Eye (tissue), 1 donor: ENCODE measurements at places on chromosomes 2 and 18.
A peak's percentile ranks its signal among the peaks of the same experiment; 100 is the strongest.

- no peak for DNase-seq
Measured at GRCh38 chr2:68371581-68371980, 6.5 kb downstream of the PLEK start.

DNA sequence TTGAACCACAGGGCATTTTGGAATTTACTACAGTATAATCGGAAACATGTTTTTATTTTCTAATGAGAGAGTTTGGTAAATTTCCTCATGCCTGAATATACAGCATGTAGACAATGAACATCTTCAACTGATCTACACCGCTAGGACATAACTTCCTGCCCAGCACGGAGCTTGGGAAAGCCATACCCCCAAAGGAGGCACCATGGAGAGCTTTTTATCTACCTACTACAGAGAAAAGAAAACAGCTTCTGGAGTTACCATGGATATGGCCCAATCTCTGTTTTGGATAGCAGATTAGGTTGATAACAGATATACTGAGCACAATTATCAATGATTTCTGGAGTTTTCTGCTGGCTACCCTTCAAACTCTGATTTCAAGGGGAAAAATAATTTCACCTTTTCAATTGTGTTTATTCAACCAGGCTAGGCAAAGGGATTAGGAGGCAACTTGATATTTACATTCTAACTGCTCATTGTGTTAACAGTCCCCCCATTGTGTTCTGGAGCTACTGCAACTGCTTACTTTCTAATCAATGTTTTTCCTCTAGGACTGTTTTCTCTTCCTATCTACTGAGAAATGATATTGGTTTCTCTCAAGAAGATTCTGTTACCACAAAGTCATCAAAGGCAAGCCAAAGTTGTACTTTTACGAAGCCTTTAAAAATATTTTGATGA is 123.0 kb upstream of the ARHGAP28 start:
- DNase-seq: no peak

- no peak for DNase-seq
Measured at GRCh38 chr2:70570041-70570661, 16.5 kb upstream of the TGFA start.

DNA sequence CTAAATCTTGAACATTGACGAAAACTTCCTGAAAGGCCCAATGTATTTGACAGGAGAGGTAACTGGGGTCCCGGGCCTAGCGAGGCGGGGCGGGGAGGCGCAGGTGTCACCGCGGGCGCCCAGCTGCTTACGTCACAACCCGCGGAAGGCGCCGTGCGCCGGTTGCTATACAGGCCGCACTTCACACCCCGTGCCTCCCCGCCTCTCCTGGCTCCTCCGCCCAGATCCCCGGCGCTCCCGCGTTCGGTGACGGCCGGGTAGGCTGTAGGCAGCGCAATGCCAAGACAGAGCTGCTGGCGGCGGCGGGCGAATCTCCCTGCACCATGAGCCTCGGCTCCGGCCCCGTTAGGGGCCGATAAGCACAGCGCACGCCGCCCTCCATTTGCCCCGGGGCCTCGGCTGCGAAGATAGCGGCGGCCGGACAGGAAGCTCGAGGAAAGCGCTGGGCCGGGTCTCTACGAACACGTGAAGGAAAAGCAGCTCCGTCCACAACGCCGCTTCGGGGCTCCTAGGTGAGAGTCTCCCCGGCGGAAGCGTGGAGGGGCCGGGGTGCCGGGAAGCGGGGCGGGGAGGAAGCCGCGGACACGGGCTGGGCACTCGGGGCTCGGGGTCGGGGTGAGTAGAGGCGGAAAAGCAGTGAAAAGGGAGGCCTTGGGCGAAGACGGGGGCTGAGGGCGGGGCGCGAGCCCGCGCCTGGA is at the start of gene RNF138:
Gene RNF138 (plus strand): TSS at position 151 of the 698 bp plus-strand sequence. CDS start 903 bp downstream, outside the sequence.
- DNase-seq: peak; percentile 94

DNA sequence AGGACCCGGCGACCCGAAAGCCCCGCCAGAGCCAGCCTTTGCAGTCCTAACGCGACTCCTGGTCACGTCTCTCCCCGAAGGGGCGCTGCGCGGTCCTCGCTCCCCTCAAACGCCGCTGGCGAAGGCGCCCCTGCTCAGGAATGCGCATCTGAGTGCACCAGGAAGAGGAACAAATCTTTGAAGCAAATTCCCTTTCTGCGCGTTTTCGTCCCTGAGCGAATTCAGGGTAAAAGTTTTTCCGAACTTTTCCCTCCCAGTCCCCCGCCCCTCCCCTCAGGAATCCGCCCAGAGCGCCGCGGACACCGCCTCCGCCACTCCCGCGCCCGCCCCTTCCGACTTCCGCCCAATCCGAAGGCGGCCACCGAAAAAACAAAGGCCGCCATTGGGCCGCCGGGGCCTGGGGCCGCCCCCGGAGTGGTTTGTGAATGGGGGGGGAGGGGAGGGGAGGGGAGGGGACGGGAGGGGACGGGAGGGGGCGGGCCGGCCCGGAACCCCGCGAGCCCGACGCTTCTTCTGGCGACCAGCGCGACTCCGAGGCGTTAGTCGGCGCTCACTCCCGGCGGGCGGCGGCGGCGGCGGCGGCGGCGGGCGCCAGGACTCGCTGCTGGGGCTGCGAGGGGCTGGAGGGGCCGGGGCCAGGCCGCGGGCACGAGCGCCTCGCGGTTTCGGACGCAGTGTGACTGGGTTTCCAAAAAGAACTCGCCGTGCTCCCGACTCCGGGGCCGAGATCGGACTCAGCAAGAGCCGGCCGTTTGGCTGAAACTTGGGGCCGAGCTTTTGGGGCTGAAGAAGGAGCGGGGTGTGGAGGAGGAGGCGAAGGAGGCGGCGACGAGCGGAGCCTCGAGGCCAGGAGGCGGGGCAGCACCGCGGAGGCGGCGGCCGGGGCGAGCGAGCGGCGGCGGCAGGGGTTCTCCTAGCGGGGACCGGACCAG is at the start of gene FZD7:
Gene FZD7 (plus strand): TSS at position 539 of the 932 bp plus-strand sequence. CDS start 793 bp downstream, outside the sequence.
- DNase-seq: peak; percentile 96

GRCh38 chr18:32803568-32803967 is 30.7 kb upstream of the KLHL14 start:
- DNase-seq: peak; percentile 90

DNA sequence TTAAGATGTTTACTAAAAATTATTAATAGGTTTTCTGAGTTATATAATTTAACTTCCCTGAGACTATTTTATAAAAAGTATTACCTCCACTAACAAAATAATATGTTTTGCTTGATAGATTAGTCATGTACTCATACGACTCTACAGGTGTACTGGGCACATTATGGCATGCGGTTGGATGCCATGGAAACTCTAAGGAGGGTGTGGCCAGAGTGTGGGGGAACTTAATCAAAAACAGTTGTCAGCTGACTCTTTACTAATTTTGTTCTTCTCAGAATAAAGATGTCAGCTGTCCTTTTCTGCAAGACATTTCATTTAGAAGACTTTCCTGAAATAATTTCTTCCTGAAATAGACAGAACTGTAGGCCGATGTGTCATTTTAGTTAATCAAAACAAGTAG is 228.3 kb upstream of the SIX3 start:
- DNase-seq: no peak

GRCh38 chr2:54497763-54498680 is 41.9 kb downstream of the SPTBN1 start:
- no peak for DNase-seq

- no peak for DNase-seq
Measured at GRCh38 chr2:230664128-230664527, 48.5 kb upstream of the CAB39 start.

DNA sequence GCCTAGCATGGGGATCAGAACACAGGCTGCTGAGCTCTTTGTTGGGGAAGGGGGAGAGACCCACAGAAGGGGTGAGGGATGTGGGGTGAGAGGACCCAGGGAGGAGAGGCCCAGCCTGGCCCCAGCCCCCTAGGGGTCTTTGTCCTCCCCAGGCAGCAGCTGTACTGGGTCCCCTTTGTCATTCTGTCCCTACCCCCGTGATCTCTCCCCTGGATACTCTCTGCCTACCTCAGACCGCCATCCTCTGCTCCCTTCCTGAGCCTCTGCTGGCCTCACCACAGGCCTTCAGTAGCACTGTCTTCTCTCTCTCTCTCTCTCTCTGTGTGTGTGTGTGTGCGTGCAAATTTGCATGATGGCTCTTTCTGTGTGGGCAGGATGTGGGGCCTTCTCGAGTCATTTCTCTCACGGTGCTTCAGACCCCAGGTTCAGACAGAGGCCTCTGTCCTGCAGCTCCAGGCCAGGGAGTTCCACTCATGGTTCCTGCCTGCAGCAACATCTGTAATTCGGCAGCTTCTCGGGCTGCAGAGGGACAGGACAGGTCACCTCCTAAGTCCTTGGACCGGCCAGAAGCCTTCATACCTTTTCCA is 1.4 kb downstream of the PSD4 start:
- peak; percentile 54 for DNase-seq

DNA sequence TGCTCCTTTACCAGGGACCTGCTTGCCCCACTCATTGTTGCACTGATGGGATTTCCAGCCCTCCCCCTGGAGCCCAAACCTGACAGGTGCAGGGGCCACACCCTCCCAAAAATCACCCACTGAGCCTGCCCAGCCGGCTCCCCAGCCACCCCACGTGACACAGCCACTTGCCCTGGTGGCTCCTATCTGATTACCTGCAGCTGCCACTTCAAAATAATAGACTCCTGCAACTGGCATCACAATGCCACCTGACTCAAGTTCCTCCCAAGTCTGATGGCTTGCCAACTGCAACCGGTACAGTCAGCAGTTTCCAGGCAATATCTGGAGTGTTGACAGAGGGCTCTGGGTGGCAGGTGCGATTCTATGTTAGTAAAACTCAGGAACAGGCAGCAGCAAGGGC is 66.2 kb downstream of the CRACDL start:
- no peak for DNase-seq

DNA sequence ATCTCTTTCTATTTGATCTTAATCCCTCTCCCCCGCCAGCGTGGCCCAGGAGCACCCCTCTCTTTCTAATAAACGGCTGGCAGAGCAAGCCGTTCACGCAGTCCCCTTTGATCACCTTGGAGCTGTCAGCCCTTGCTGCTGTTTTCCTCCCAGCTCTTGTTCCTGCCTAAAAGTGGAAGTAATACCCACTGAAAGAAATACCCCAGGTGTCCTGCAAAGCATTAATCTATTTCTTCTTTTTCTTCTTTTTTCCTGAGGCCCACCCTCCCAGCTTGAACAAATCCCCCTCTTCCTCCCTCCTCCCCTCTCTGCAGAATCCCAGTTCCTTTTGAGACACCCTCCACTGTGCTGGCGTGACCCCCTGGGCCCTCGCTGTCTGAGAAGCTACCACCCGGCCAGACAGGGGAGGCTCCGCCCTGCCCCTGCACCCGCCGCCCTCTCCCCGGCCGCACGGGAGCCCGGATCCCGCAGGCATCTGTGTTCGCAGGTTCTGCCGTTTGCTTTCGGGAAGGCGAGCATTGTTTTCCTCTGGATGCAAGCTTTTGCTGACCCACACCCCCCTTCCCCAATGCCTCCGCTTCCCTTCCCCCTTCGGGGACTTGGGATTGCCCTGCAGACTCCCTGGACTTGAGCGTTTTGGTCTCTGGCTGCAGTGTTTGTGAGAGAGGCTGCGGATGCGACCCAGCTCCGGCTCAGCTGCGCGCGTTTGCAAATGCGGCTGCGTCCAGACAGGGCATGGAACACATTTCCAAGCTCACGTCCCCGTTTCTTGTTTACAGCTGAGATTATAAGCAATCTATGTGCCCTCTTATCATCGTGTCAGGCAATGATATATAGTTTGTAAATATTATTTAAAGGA is 631.5 kb downstream of the NYAP2 start:
- DNase-seq: peak; percentile 95

GRCh38 chr2:232512602-232513001 is 7.6 kb upstream of the PRSS56 start:
- DNase-seq: peak; percentile 88

DNA sequence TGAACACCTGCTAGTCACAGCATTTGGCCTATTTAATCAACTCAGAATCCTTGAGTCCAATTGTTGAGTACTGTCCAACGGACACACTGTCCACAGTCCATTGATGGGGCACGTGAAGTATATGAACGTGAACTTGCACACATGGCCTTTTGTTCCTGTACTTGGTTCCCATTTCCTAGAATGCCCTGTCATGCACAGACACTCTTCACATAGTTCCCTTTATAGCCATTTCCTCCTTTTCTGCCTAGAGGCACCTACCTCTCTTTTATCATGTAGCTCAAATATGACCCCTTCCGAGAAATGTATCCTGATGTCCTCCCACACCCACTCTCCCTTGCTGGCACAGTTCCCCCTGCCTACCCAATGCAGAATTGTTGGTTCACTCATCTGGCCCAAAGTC is 8.7 kb upstream of the CRYGA start:
- DNase-seq: no peak

GRCh38 chr18:42525905-42526304 is 570.9 kb downstream of the PIK3C3 start:
- no peak for DNase-seq

GRCh38 chr2:212893216-212893615 is 258.2 kb downstream of the IKZF2 start:
- peak; percentile 12 for DNase-seq

DNA sequence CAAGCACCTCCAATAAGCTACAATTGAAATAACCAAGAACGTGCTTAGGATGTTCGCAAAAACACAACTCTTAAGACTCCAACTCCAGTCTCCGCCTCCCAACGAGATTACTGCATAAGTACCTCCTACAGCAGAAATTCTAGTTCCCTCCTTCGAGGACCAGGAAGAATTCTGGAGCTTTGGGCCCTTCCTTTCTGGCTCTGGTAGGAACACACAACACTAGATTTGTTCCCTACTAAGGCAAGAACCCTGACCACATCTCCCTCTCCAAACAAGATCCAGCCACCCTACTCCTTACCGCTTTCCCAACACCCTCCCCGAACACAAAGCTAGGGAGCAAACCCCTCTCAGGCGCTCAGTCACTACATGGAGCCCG is 721 bp downstream of the ADAM17 start:
- DNase-seq: peak; percentile 84

DNA sequence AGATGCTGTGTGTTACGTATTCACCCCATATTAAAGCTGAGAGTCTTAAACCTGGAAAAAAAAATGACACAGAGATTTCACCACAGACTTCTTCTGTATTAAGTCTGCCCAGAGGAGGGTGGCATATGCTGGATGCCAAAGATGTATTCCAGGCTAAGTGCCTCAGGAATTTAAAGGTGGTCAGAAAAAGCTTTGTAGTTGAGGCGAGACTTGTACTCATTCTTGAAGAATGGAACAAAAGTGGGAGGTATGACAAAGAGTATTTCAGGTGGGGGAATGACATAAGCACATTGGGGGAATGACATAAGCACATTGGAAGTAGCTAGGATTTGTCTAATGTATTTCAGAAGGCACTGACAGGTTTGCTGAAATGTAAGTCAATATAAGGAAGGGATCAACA is 98.6 kb downstream of the BABAM2 start:
- DNase-seq: no peak

DNA sequence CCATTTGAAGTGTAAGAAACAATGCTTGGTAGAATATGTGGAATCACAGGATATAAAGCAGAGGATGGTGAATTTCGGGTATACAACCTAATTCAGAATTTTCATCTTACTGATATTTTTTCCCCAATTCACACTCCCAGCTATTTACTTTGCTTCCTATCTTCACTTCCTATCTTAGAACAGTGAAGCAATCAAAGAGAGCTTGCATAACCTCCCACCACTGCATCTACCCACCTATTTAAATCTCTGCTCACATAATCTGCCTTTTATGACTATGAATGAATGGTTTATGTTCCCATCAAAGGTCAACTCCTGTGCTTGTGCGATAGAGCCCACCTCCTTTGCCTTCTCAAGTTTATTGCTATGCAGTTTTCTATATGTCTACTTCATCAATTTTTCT is 3.3 kb downstream of the RMDN2 start:
- no peak for DNase-seq
